ENCODE measurements at places on chromosomes 3 and 15.

GRCh38 chr3:107765524-107765923 is 242.8 kb downstream of the BBX start:
- DNase-seq, result no peak

GRCh38 chr15:70192490-70192889 is 94.8 kb upstream of the TLE3 start:
- no peak for DNase-seq

- DNase-seq, result no peak
Measured at GRCh38 chr3:119783883-119784282, 2.0 kb downstream of the NR1I2 start.

DNA sequence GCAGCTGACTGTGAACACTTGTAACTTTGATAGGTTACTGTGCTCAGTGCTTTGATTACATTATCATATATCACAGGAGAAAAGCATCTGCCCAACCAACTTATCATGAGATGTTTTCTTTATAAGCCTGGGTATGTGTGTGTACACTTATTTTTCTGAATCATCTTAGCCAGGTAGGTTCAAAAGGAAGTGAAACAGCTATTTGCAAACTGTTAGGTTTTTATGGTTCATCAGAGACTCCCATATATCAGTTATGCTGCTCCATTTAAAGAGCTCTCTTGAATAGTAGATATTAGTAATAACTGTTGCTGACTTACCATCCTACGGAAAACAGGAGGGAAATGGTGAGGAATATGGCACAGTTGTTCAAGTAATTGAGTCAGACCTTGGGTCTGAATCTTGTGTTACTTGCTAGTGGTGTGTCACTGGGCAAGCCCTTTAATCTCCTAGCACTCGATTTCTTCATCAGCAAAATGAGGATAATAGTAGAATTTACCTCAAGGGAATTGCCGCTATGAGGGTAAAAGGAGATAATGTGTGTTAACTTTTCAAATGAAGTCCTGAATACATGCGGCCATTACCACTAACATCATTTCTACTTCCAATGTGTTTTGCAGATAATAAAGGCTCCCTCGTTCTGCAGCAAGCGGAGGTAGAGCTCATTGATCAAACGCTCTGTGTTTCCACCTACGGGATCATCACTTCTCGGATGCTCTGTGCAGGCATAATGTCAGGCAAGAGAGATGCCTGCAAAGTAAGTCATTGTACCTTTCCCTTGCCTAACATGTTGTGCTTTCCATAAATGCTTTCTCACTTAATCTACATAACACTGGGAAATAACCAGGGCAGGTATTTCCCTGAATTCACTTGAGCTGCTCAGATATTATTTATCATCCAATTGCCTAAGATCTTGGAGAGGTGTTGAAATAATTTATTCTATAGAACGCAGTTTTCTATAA is 7.8 kb upstream of the C3orf52 start:
- DNase-seq, result no peak

DNA sequence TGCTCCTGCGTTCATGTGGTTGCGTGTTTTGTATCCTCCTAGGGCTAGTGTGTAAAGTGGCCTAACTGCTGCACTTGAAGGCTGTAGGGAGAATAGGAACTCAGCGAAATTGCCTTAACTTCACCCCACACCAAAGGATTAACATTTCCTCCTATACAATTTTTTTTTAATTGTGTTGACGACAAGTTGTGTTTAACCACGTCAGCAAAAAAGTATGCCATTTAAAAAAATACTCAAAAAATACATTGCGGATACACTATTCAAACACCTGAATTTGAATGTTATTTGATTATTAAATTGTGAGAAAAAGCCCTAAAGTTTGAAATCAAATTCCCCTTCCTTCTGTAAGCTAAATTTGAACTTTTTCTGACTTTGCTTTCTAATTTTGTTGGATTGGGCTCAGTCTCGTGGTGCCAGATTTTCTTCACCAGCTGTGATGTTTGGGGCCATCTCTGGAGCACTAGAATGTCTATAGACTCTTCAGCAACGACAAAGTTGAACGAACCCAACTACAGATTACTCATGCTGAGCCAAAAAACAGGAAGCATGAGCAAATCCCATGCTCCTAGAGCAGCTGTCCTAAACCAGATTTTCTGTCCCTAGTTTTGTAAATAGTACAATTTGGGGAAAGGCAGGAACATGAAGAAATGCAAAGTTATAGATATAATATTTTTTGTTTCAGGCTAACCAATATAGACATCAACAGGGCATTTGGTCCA is 8.1 kb upstream of the SLC9A9 start:
- DNase-seq, result no peak

- DNase-seq, result no peak
Measured at GRCh38 chr3:58088501-58088900, 80.3 kb downstream of the FLNB start.

DNA sequence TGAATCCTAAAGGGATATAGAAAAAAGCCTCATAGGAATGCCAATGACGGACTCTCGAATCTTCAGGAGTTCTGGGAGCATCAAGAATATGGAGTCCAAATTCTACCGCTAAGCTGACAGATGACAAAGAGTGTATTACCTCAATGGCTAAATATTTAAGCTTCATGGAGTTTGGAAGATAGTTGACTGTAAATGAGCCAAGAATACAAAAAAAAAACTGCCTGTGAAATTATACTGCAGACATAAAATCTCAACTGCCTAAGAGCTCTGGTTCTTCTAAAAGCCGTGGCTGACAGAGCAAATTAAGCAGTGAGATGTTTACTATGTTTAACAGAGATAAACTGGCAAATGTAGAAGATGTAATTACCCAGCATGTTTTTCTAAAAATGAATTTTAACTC is 140.0 kb downstream of the GADL1 start:
- no peak for DNase-seq

DNA sequence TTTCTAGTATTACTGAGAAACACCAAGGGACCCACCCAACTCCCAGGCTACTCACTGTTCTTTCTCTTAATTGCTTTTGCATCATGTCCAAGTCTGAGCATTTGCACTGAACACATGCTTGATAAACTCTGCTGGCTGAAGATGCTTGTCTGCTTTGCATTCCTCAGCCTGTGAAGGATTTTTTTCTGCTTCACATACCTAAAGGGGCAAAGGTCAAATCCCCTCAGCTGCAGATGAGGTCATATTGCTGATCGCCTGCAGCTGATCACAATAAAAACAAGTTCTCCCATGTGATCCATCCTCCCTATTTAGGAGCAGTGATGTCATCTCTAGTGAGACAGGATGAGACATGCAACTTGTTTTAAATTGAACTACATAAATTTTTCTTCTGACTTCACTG is 84.6 kb upstream of the DCBLD2 start:
- peak; percentile 60 for DNase-seq

- DNase-seq, result no peak
Measured at GRCh38 chr3:47901280-47901833, 98.4 kb downstream of the DHX30 start.

- no peak for DNase-seq
Measured at GRCh38 chr15:35725353-35725752, 179.4 kb upstream of the DPH6 start.

- DNase-seq, result no peak
Measured at GRCh38 chr3:55469957-55470526, 17.1 kb downstream of the WNT5A start.

GRCh38 chr3:31762097-31762764 is 218.8 kb downstream of the OSBPL10 start:
- no peak for DNase-seq

- DNase-seq, result no peak
Measured at GRCh38 chr3:56904552-56905215, 102.9 kb upstream of the ARHGEF3 start.

DNA sequence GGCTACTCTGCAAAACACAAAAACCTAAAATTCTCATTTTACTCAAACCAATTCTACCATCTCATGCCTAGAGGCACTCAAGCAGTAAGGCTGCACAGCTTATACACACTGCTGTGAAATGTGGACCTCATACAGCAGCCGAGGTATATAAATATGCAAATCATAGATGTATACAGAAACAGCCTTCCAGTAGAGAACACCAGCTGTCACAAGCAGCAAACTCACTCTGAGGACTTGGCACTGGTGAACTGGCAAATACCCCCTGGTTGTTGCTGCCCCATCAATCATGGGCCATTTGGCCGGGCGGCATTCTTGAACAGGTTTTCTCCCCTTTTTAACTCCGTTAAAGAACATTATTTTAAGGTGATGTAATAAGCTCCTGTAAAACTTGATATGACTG is 378.0 kb downstream of the LSAMP start:
- no peak for DNase-seq

- DNase-seq, result no peak
Measured at GRCh38 chr3:67037615-67038014, 39.5 kb downstream of the KBTBD8 start.

DNA sequence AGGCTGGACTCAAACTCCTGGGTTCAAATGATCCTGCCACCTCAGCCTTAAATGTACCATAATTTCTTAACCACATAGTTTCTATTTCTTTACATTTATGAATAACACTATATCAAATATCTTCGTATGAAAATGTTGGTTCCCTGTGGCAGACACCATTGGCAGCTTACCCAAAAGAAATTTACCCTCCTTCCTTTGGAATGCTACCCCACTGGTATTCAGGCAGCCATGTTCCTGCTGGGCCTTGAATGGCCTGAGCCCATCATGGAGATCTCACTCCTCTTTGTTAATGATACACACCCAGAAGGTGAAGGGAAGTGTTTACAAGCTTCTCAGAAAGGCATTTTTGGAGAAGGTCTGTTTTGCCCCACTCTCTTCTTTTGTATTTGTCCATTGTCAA is 94.3 kb upstream of the RNF7 start:
- DNase-seq, result no peak

GRCh38 chr3:47645551-47645950 is 66.9 kb upstream of the CSPG5 start:
- DNase-seq, result no peak

- peak; percentile 44 for DNase-seq
Measured at GRCh38 chr15:73965758-73966113, 26.4 kb downstream of the STOML1 start.

DNA sequence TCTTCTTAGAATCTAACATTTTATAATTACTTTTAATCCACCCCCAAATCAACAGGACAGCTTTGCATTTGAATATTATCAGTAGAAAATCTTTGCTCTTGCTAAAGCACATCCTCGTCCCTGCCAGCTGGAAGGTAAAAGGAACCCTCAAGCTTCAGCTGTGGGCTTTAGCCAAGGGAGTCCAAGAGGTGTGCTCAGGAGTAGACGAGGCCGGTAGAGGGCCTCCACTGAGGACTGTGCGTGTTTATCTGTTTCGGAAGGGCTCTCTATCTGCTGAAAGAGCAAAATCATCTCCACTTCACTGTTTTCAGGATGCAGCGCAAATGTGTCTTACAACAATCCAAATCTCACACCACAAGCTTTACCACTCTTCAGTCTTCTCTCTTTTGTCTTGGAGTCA is 257.4 kb upstream of the IL12A start:
- DNase-seq, result no peak

GRCh38 chr3:56771376-56771775 is 30.4 kb downstream of the ARHGEF3 start:
- DNase-seq, result no peak

DNA sequence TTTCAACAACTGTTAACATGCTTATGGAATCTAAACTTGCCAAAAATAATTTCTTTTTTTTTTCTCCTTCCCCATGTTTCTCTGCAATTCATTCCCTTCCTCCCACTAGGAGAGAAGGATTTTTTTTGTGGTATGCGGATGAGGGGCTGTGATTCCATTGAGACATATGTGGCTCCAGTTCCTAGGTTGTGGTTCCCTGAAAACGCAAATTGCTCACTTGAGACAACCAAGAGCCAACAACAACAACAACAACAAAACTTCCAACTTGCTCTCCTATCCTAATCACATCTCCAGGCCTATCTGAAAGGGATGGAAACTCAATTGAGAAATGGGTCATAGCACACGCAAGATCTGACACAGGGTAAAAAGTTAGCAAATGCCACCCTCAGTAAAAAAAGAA is 406.5 kb upstream of the TGFBR2 start:
- no peak for DNase-seq

DNA sequence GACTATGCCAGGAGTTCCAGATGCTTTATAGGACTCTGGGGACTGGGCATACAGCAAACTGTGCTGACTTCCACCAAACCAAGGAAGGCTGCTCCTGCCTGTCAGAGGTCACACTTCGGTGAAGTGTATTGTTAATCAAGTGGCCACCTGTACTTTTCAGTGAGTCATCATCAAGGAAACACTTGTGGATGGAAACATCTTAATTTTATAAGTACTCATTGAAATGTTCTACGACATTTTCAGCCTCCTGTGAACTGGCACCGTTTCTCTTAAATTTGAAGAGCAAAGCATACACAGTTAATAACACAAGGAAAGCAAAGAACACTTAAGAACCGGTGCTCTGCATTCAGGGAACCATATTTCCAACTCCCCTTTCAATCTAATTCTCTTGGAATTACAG is 801.7 kb upstream of the DPPA4 start:
- no peak for DNase-seq

DNA sequence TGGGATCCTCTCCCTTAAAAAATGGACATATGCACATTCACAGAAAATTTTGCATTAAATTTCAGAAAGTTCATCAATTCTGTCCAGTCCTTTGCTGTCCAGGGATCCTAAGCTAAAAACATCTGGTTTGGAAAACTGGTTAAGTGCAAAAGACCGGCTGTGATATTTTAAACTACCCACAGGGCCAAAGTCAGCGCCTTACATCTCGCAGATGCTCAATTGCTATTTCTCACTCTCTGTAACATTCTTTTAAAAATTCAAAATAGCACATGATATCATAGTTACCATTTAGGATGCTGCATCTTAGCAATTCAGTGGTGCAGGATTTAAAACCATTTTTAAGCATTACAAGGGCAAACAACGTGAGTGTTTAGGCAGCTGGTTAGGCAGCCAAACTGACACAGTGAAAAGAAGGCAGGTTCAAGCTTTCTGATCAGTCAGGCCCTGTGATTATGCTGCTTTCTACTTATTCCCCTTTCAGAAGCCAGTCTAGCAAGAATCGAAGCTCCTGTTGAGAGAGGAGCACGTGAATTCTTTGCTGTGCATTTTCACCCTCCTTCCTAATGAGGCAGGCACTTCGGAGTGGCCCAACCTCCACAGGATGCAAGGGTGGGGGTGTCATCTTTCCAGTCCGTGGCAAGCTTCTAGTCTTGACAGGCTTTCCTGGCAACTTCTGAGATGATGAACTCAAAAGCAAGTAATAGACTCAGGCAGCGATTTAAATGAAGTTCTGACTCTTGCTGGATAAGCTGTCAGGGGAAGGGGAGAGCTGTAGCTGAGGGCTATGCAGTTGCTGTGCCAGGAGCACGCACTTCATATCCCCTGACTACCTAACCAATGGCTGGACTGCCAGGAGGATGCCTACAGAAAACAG is 8.8 kb downstream of the PRICKLE2 start:
- peak; percentile 30 for DNase-seq

DNA sequence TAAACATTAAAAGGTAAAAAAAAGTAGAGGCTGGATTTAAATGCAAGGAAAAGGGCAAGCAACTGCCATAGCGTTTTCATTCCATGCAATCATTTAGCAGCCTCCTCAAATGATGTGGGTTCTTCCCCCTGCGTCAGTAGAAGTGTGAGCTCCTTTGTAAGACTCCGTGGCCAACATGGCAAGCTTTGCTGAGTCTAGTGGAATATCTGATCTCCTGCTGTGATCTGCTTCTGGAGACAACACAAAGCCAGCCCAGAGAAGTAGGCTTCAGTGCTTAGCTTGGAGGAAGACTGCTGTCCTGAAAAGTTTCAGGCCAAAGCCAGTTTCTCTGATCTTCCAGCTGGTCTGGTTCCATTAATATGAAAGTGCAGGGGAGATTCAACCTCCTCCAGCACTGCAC is 70.4 kb downstream of the ARPP21 start:
- DNase-seq, result no peak

GRCh38 chr3:175186511-175186910 is 327.4 kb downstream of the NAALADL2 start:
- no peak for DNase-seq

GRCh38 chr15:57376696-57377477 is 582 bp downstream of the CGNL1 start:
- DNase-seq, result peak; percentile 43
